ENCODE measurements at places on chromosomes 1 and 21. TPM values are rescaled to one million over a fixed set of nuclear protein-coding genes. Genes with fewer than 3 reads are reported as not detected.

VCAM1 gene
- total RNA-seq, result not detected

SKI gene
- 38.2 TPM for total RNA-seq

TSTD1 gene
- total RNA-seq, result 26.8 TPM

SYTL1 gene
- 11.2 TPM for total RNA-seq

- DNase-seq, result no peak
These were observed 228.5 kb downstream of the LRRC40 start for GRCh38 chr1:69976896-69977295.

- no peak for DNase-seq
These were observed 145.7 kb downstream of the KCNK2 start for GRCh38 chr1:215228193-215228592.

DNA sequence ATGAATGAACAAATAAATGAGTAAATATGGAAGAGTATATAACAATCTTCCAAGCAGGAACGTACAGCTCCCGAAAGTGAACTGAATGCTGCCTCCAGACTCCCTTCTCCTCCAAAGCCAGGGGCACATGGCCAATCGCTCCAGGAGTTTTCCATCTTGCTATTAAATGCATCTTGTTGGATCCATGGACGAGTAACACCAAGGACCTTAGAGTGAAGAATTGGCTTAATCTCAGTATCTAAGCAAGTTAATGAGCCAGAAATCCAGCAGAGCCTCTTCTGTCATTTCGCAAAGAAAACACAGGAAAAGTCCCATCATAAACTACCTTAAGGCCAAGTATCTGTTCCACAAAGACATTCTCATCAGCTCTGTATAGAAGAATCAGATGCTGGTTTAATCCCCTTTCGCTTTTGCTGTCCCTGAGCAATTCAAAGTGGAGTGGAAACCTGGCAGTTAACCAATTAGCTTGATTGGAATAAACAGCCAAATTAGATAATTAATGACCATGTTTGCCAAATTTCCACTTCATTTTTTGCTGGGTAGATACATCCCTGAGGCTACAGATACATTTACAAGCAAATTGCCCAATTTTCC, 116.0 kb downstream of the MIS18A start:
- no peak for DNase-seq

DNA sequence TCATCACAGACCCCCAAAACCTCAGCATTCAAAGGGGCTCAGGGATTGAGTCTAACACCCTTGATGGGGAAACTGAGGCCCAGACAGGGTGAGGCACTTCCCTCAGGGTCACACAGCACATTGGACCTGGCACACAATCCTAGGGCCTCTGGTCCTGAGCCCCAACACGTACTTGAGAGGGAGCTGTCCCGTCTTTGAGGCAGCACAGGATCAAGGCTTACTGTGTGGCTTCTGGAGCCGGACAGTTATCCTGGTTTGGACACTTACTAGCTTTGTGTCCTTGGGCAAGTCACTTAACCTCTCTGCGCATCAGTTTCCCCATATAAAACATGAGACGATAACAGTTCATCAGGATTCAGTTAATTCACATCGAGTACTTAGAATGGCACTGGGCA, 26.5 kb downstream of the RUNX3 start:
- no peak for DNase-seq

DNA sequence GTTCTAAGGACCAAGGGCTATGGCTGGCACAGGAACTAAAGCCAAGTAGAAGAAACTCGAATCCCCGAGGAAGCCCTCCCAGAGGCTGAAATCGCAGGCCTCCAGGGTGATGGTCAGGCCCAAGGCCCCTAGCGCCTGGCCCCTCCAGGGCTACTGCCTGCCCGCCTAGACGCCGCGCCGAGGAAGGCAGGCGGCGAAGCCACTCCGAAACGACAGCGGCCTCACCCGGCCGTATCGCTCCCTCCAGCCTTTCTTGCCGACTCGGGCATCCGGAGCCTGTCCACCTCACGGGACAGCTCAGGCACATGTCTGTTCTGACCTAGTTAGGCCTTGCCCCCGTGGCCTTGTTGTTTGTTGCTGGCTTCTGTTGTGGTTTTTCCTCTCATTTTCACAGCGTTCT, 9.7 kb upstream of the LHX8 start:
- no peak for DNase-seq

GRCh38 chr1:30855686-30856259, 52.8 kb downstream of the SDC3 start:
- no peak for DNase-seq

GRCh38 chr21:46284077-46284644, 1.2 kb downstream of the MCM3AP start:
- no peak for DNase-seq

GRCh38 chr1:39751595-39751994, 12.9 kb downstream of the PPIE start:
- no peak for DNase-seq

GRCh38 chr1:190022709-190023108, 455.0 kb downstream of the BRINP3 start:
- no peak for DNase-seq

DNA sequence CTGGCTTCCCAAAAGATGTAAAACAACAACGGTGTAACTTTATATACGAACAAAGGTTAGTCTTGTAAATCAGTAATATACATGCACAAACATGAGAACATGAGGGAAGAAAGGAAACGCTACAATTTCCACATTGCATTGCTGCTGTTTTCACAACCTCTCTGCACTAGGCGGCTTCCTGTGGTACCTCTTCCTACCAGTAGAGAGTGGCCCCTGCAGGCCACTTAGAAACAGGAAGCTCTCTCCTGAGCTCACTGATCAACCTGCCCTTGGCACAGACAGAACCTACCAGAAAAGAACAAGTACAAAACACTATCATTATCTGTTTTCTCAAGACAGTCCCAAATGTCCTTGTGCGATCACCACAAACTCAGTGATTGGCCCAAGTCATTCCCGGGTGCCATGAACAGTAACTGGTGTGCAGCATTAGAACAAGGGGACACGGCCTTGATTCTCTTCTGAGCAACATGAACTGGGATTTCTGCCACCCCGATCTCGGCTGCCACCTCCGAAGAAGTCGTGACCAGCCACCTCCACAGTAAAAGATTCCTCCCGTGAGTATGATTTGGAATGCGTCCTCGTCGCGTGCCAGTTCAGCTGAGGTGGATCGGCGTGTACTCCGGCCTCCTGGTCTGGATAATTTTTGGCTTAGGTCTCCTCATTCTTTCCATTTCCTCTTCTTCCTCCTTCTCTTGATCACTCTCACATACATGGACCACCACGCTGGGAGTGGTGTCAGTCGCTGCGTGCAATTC, 5.7 kb upstream of the KCNE1 start:
- DNase-seq, result peak; percentile 35

DNA sequence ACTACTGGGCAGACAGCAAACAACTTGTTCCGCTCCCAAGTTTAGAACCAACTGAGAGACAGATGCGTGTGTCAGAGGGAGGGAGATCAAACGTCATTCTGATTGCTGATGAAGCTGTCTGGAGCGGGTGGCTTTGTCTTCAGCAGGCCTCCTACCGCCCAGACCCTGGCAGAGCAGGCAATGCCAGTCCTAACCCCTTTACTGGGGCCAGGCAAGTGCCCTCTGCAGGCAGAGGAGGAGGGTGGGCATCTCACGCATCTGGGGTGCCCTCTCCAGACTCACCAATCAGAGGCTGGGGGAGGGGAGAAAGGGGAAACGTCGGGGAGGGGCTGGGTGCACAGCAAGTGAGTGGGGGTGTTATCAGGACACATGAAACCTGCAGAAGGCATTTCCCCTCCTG, 126.6 kb downstream of the ACTL8 start:
- DNase-seq, result no peak

GRCh38 chr1:5394111-5394510, 598.1 kb downstream of the NPHP4 start:
- no peak for DNase-seq

GRCh38 chr1:1399872-1400575, 889 bp upstream of the CCNL2 start:
- DNase-seq, result no peak

DNA sequence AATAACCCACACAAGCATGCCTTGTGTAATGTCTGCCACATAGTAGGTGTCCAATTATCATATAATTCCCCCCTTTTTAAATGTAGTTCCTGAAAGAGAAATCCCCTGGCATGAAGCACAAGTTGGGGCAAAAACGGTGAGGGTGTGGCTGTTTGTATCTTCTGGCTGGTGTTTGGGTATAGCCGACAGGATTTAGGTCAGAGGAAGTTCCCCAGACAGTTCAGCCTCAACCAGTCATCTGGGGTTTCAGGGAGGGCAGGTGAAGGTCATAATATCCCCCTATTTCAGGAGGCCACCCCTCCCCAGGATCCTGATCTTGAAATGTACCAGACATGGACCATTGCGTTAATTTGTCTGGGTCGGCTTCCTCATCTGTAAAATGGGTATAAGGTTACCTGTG, 29.1 kb upstream of the JUN start:
- DNase-seq, result no peak

DNA sequence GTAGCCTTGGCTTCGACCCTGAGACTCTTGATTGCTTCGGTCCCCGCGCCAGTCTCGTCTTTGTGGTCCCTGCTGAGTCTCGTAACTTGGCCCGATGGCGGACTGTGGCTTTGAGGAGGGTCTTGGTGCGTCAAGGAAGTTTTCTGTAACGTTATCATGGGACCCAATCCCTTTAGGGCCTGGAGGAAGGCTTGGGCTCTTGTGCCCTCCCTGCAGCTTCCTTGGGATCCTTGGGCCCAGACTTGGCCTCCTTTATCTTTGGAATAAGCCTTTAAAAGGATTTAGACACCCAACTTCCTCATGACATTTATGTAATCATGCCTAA, 371 bp downstream of the ZMPSTE24 start:
- no peak for DNase-seq

- no peak for DNase-seq
These were observed 8.0 kb downstream of the FCAMR start for GRCh38 chr1:206962272-206962671.

DNA sequence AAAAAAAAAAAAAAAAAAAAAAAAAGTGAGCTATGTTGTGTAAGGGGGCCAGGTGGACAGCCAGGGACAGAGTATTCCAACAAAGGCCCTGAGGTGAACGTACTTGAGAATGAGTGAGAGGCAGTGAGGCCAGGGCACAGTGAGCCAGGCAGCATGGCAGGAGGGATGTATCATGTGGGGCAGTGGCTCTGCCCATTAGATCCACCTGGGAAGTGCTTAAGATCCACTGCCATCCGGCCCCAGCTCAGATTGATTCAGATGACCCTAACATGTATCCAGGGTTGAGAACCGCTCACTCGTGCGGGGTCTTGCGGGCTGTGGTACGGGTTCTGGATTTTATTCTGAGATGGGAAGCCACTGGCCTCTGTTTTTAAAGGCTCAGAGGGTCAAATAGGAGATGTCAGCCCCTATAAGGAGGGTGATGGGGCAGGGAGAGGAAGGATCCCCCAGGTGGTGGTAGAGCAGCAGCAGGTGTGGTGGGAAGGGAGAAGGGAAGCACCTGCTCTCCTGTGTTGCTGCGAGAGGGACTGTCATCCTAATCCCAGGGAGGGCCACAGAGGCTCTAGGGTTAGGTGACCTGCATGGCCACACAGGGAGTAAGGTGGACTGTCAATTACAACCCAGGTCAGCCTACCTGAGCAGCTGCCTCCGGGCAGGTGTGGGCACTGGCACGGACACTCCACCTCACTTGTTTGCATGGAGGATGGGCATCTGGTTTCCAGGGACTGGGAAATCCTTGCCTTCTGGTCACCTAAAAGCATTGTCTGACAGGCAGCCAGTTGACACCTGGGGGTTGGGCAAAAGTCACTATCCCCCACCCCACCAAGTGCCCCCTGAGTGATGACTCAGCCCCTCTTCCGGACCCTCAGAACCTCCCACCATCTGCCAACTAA, 31.6 kb downstream of the CDK18 start:
- DNase-seq, result peak; percentile 18

DNA sequence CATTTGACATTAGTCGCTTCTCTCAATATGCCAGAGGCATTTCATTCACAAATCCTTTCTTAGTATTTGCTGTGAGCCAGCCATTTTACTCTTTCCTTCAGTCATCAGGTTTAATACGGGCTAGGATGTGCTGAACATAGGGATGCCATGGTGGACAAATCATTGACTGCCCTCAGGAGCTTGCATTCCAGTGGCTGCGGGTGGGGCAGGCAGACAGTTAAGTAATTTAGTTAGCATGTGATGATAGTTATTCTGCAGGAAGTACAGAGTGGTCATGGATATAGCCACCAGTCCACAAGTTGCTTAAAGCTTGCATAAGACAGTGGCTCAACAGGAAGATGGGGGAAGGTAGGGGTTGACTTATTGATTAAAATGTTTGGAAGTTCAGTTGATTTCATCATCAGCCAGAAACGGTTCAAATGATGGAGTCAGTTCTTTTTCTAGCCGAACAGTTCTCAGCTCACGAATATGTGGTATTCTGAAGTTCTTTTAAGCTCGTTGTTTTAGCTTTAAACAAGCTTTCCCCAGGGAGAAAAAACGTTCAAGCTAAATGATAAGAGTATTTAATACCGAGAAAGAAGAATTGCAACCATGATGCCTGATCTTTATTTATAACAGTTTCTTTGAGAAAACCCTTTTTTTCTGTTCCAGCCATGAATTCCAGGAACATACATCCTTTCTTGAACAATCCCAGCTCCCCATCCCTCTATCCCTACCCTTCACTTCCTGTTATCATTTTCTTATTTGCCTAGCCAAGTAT, 1.4 kb downstream of the SLC22A15 start:
- no peak for DNase-seq

- peak; percentile 99 for DNase-seq
These were observed at the start of gene DUSP23 for GRCh38 chr1:159780583-159781582. Gene DUSP23, plus strand, starts transcription at chr1:159780962. Its CDS starts 139 bp downstream, at chr1:159781101.

GRCh38 chr1:110183642-110184167, 26.4 kb upstream of the KCNC4 start:
- DNase-seq, result no peak

DNA sequence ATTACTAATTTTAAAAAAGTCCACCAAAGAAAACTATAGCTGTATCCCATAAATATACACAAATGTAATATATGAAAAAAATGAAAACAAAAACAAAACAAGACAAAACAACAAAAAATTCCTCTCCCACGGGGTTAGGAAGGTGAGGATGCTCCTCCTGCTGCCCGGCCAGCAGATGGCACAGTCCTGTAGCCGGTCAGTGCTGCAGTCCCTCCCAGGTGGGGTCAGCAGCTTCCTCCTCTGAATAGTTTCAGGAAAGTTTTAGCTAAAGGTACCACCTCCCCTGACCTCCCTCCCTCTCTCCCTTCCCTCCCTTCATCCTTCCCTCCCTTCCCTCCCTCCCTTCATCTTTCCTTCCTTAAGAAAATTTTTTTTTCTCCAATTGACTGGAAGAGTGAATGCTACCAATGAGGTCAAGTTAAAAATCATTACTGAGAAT, 67.8 kb upstream of the BCL10 start:
- peak; percentile 50 for DNase-seq

- DNase-seq, result no peak
These were observed 99.7 kb downstream of the UBR4 start for GRCh38 chr1:19110257-19110927.

All from Caco-2 (cell line).